ENCODE measurements at places on chromosomes 1 and 21.

- DNase-seq: no peak
- H3K4me3 ChIP-seq: no peak overlapping the region
- H3K4me1 ChIP-seq: no peaks in the 10 kb centered on the region
- no peaks in the 10 kb centered on the region for H3K36me3 ChIP-seq
- H3K27ac ChIP-seq: no peak overlapping the region
- H3K27me3 ChIP-seq: no peaks in the 10 kb centered on the region
Observed at GRCh38 chr1:90371448-90371813, 345.7 kb downstream of the BARHL2 start.

- DNase-seq: no peak
- no peak overlapping the region for H3K4me3 ChIP-seq
- no peaks in the 10 kb centered on the region for H3K27me3 ChIP-seq
- no peak overlapping the region for H3K27ac ChIP-seq
- no peaks in the 10 kb centered on the region for H3K4me1 ChIP-seq
Observed at GRCh38 chr1:177830531-177831135, 139.2 kb downstream of the SEC16B start.

DNA sequence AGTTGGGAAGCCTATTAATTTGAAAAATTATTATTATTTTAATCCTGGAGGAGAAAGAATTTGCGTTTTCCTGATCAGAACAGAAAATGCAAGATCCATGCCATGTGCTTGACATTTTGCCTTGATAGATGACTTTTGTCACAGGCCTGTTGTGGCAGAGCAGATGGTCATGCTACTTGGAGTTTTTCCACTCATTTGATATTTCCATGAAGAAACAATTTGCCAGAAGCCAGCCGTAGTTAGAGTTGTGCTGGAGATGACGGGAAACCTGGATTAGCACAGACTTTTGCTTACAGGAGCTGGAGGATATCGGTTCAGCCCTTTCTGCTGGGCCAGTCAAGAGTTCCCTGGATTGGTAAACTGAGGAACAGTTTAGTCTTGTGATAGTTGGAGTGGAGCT, 3.2 kb downstream of the RCAN3 start:
- no peaks in the 10 kb centered on the region for H3K27me3 ChIP-seq
- peaks cover 6% of the 10 kb centered on the region for H3K4me1 ChIP-seq
- no peak for DNase-seq
- no peak overlapping the region for H3K4me3 ChIP-seq
- no peak overlapping the region for H3K27ac ChIP-seq
- H3K36me3 ChIP-seq: no peaks in the 10 kb centered on the region

GRCh38 chr1:61640531-61641530, 84.1 kb downstream of the TM2D1 start:
- DNase-seq: no peak
- no peaks in the 10 kb centered on the region for H3K36me3 ChIP-seq
- H3K4me3 ChIP-seq: no peak overlapping the region
- H3K27me3 ChIP-seq: no peaks in the 10 kb centered on the region
- H3K4me1 ChIP-seq: peaks cover 2% of the 10 kb centered on the region

GRCh38 chr21:13854638-13855037, 245.1 kb downstream of the POTED start:
- no peaks in the 10 kb centered on the region for H3K27me3 ChIP-seq
- H3K4me3 ChIP-seq: no peak overlapping the region
- H3K36me3 ChIP-seq: peaks cover 13% of the 10 kb centered on the region

DNA sequence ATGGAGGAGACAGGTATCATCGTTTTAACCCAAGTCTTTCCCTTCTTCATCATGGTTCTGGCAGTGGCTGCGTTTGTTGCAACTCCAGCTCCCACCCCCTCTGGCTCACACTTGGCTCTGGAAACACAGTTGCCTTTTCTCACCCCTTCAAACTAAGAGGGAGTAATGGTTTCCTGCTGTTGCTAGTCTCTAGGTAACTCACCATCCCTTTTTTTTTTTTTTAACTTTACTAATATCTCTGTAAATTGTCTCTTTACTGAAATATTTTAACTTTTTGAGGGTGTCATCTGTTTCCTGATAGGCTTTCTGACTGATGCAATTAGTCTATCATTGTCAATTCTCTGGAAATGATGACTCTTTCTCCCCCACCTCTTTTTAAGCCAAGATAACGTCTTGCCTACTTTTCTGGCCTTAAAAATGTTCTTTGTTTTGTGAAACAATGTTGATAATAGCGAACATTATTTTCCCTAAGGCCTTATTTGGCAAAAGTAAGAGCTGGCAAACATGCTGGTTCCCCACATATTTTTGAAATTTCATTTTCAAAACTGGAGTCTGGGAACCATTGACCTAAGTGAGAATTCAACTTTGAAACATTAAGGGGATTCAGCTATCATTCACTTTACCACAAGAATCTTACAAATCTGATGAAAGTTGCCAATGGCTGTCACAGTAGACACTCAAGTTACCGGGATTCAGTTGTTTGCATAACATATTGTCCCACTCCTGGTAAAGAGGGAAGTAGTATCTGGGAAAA, 85.3 kb downstream of the LEPR start:
- H3K4me1 ChIP-seq: no peaks in the 10 kb centered on the region
- no peak overlapping the region for H3K27ac ChIP-seq
- H3K27me3 ChIP-seq: no peaks in the 10 kb centered on the region
- no peaks in the 10 kb centered on the region for H3K36me3 ChIP-seq

DNA sequence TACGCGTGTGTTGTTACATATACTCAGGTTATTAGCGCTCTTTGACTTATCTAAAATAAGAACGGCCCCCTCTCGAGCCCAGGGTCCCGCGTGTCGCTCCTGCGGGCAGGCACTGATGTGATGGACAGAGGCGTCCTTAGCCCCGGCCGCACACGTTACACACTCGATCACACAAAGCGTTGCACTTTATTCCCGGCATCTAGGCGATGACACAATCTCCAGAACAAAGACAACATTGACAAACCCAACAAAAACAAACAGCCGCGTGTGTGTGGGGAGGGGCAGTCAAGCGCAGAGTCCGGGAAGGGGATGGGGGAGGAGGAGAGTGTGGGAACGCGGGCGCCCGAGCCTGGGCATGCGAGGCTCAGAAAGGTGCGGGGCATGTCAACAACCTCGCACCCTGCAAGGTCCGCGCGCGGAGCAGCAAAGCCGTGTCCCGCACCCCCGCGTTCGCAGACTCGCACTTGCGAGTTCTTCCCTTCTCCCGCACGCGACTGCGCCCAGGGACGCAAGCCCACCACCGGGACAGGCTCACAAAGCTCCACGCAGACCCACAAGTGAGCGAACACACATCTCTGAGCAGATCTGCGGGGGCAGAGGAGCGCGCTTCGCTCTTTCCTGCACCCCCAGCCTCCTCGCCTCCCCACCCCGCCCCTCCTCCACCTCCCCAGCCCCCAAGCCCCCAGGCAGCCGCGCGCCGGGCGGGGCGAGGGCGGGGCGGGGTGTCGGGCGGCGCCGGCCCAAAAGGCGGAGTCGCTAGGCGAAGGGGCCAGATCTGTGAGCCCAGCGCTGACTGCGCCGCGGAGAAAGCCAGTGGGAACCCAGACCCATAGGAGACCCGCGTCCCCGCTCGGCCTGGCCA, at the start of gene EFNA1:
EFNA1 (plus strand) TSS at position 772 of the 862 bp plus-strand sequence. CDS start 102 bp downstream, outside the sequence.
- H3K27me3 ChIP-seq: peaks cover 34% of the 10 kb centered on the region
- H3K4me3 ChIP-seq: peak within 1 kb of the TSS; percentile 62
- DNase-seq: peak; percentile 56
- peaks cover 12% of the 10 kb centered on the region for H3K36me3 ChIP-seq
- H3K4me1 ChIP-seq: no peaks in the 10 kb centered on the region

- no peaks in the 10 kb centered on the region for H3K27me3 ChIP-seq
- peak; percentile 82 for DNase-seq
- H3K27ac ChIP-seq: no peak overlapping the region
- H3K36me3 ChIP-seq: peaks cover 19% of the 10 kb centered on the region
Observed at GRCh38 chr1:6343506-6344405, 49.8 kb downstream of the ACOT7 start.

DNA sequence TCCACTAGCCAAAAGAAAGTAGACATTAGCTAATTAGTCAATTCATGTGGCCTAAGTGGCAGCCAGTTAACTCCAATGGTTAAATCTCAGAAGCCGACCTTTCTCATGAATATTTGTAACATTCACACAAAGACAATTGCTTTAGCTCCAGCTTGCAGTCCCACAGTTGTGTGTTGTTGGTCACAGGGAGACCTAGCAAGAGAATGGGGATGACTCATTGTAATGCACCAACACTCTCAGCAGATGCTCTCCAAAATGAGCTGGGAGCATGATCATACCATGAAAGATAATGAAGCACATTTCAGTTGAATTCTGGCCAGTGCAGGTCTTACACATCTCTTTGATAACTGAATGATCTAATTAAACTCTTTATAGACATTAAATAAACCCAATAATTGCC, 160.4 kb downstream of the HLX start:
- no peaks in the 10 kb centered on the region for H3K4me1 ChIP-seq
- H3K27ac ChIP-seq: no peak overlapping the region
- H3K27me3 ChIP-seq: no peaks in the 10 kb centered on the region
- no peaks in the 10 kb centered on the region for H3K36me3 ChIP-seq
- H3K4me3 ChIP-seq: no peak overlapping the region
- DNase-seq: no peak

DNA sequence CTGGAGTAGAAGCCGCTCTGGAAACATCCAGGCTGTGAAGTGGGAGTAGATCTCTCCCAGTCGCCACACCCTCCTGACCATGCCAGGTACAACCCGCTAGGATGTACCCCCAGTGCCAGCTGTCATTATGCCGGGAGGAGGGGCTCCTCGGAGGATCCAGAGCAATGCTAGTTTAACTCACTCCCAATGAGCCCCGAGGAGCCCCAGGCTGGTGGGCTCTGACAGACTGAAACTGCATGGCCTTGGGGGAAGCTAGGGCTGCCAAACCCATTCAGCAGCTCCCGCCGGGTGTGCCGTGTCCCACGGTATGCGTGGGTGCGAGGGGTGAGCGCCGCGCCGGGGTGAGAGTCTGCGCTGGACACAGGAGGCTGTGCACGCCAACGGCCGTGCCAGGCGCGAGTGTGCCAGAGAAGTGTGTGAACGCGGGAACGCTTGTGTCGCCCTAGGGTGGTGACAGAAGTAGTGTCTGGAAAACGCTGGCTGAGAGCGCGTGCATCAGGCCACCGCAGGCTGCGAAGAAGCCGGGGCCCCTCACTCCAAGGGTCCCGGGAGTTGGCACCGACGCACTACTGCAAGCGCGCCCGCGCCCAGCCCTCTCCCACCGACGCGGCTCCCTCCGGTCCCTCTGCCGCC, 177.1 kb upstream of the EDN2 start:
- peak overlapping the region; percentile 69 for H3K4me3 ChIP-seq
- no peak overlapping the region for H3K27ac ChIP-seq
- H3K36me3 ChIP-seq: no peaks in the 10 kb centered on the region
